Stimulated activated CD4-positive, alpha-beta T cell treated with anti-CD3 and anti-CD28 coated beads, Interleukin-15, amount 100 ng/mL, for 1 hour (primary cell): ENCODE measurements at places on chromosomes 12 and 14.

DNA sequence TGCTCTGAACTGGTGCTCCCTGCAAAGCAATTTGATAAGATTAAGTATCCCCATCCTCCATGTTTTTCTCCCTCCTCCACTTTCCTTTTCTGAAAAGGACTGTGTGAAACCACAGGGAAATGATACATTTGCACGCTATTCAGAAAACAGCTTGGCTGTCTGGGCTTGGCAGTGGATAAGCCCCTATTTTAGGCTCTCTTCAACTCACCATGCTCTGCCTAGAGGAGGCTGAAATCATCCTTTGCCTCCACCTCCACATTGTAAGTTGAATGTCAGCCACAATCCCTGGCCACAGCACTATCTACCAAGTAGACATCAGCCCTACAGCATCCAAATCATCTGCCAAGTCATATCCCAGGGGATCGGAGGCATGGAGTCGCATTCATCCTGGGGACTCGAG is 642.3 kb downstream of the RPS29 start:
- no peak for DNase-seq

DNA sequence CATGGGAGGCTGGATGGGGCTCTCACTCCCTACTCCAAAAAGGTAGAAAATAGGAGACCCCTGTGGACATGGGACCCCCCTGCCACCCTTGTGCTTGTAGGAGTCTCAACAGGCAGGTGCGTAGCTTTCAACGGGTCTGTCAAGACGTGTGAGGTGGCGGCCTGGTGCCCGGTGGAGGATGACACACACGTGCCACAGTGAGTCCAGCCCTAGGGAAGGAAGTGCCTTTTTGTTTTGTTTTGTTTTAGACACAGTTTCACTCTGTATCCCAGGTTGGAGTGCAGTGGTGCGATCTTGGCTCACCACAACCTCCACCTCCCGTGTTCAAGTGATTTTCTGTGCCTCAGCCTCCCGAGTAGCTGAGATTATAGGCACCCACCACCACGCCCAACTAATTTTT is 12.9 kb downstream of the P2RX4 start:
- DNase-seq = no peak

- no peak for DNase-seq
These were observed 76.6 kb upstream of the CCND2 start for GRCh38 chr12:4196805-4197420.

DNA sequence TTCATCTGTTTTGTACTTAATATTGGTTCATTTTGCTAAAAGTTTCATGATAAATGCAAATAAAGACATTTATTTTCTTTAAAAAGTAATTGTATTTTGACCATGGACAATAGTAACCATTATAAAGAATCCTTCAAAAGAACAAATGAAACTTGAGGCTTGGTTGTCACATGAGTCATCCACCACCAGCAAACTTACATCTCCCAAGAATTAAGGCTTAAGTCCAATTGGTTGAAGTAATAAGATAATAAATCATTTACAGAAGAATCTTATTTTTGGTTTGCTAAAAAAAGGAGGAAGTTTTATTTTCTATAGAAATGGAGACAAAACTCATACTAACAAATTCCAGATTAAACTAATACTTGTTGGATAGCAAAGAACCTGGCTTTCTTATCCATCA is 84.8 kb upstream of the KITLG start:
- DNase-seq = no peak

- peak; percentile 64 for DNase-seq
These were observed 71.4 kb upstream of the GPR68 start for GRCh38 chr14:91315844-91316267.

GRCh38 chr12:52975820-52976573 is 27.1 kb downstream of the KRT18 start:
- no peak for DNase-seq

DNA sequence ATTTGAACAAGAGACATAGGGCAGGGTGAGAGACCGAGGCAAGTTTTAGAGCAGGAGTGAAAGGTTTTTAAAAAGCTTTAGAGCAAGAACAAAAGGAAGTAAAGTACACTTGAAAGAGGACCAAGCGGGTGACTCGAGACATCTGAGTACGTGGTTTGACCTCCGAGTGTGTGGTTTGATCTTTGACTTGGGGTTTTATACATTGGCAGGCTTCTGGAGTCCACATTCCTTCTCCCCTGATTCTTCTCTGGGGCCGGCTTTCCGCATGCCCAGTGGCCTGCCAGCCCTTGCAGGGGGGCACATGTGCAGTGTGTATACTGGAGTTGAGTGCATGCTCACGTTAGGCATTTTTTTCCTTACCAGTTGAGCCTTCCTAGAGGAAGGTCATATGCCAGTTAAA is 96.3 kb downstream of the SLC15A4 start:
- no peak for DNase-seq

- no peak for DNase-seq
These were observed 22.2 kb downstream of the ST8SIA1 start for GRCh38 chr12:22312336-22312735.

DNA sequence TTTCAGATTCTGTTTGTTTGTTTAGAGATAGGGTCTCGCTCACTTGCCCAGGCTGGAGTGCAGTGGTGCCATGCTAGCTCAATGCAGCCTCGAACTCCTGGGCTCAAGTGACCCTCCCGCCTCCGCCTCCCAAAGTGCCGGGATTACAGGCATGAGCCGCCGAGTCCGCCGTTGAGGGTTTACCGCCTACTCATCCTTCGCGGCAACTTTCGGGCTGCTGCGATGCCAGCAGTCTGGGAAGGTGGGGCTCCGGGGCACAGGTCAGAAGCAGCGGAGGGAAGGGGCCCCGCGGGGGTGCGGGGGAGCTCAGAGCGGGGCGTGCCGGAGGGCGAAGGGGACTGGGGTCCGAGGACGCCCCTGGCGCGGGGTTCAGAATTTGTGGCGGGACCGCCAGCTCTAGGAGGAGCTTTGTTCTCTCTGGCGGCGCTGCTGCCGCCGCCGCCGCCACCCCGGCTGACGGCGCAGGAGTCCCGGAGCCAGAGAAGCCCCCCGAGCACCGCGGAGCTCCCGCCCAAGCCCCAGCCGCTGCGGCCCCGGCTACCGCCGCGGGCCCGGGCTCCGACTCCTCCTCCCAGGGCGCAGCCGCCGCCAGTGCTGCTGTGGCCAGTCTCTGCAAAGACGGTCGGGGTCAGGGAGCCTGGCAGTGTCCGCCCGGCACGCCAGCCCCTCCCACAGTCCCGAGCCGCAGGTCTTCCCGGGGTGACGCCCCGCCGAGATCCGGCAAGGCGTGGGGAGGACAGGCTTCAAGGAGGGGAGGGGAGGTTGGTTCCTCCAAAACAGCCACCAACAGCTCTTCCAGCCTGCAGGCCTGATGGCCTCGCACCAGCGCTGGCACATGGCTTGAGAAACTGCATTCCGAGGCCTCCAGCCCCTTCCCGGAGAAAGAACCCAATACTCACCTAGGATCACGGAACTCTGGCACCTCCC is 10.9 kb upstream of the KRT77 start:
- no peak for DNase-seq

- no peak for DNase-seq
These were observed 404.2 kb downstream of the GLT1D1 start for GRCh38 chr12:129257524-129257923.

DNA sequence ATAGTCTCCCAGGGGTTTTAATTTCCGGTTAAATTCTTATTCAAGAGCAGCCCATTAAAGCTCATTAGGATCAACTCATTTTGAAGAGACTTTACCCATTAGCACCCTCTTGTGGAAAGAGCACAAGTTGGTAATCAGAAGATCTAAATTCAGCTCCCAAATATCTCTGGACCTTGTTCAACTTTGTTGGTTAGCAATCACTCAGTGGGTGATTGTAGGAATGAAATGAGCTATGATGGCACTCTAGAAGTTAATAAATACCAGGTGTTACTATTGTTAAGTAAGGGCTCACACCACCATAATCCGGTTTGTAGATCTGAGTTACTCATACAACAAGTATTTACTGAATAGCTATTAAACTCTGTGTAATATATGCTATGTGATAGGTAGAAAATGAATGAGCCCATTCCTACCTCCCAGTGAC is 42.9 kb downstream of the TRIP11 start:
- DNase-seq = no peak

- no peak for DNase-seq
These were observed 122.0 kb downstream of the TMEM117 start for GRCh38 chr12:43957732-43958372.

DNA sequence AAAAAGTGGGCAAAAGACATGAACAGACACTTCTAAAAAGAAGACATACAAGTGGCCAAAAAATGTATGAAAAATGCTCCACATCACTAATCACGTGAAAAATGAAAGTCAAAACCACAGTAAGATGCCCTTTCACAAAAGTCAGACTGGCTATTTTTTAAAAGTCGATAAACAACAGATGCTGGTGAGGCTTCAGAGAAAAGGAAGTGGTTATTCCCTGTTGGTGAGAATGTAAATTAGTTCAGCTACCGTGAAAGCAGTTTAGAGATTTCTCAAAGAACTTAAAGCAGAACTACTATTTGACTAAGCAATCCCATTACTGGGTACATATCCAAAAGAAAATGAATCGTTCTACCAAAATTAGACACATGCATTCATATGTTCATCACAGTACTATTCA is 237.0 kb downstream of the KIF21A start:
- DNase-seq = no peak

- DNase-seq = no peak
These were observed 264.0 kb upstream of the GRIP1 start for GRCh38 chr12:66942741-66943465.

- no peak for DNase-seq
These were observed 10.9 kb downstream of the RXYLT1 start for GRCh38 chr12:63790608-63790945.

DNA sequence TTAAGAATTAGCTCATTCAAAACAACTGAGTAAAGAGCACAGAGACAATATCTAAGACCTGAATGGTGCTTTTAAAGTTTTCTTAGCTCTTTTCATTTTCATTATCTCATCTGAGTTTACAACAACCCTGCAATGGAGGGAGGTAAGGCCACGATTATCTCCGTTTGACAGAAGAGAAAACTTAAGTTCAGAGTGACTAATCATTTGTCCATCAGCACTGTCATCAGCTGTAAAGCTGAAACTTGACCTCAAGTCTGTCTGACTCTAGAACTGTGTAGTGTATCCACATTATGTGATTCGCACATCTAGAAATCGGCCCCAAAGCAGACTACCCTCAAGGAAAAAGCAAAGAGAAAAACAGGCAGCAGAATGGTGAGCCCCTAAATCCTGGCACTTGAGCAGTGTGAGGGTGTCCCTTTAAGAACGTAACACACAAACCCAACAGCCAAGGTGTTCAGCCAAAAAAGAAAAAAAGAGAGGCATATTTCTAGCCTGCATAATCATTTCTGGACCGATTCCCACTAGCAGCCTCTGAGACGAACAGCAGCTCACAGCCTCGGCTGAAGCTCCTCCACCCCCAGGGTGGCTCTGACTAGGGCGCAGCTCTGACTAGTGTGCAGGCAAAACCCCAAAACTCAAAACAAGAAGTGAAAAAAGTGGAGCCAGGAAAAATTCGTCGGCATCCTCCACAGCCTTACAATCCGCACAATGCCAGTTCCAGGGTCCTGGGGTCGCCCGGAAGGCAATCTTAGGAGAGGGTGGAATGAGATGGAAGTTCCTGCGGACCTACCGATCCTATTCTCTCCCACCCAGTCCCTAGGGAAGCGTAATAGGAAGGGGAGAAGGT is 1.6 kb downstream of the STXBP6 start:
- DNase-seq = no peak

DNA sequence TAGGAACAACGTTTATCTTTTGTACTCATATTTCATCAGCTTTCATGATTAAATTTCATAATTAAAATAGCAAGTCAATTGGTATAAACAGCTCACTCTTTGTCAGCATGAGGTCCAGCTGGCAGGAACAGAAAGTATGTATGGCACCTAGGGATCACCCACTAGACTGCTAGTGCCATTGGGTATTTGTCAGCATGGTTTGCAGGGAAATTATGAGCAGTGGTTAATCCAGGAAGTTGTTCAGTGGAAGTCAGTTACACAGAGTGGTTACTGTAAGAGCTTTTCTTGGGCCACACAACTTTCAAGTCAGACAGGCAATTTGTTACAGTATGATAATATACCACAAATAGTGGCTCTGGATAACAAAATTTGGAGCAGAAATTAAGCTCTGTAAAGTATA is 340.3 kb upstream of the RGS6 start:
- DNase-seq = no peak

DNA sequence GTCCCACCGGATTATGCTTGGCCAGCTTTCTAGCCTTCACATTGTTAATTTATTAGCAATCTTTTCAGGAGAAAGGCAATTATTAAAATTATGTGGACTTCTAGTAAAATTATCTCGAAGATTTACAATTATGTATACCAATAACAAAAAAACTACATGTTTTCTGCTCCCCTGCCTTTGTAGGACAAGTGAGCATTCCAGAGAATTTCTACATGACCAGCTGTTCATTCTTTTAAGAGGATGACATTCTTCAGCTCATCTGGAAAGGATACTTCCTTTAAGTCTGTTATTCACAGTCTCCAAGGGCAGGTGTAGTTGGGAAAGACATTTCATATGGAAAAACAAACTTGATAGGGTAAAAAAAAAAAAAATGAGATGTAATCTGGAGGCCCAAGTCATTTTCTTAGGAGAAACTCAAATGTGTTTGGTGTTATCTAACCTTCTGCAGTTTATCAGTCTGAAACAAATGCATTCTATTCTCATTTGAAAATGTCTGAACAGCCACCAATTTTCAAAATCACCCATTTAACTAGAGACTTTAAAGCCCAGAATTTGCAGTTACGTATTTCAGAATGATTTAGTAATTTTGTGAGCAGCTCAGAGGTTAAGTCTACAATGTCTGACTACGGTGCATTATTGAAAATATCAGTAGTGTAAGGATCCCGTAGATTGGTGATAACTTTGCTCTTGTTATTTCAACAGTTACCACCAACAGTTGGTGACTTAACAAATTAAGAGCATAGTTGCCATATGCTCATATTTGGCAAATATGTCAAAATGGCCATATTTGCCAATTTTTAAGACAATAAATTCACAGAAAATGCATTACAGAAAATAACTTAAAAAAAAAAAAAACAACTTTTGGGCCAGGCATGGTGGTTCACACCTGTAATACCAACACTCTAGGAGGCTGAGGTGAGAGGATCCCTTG is 1.8 kb upstream of the PHLDA1 start:
- DNase-seq = no peak

GRCh38 chr14:103894723-103895059 is 33.6 kb upstream of the TDRD9 start:
- DNase-seq = no peak

- no peak for DNase-seq
These were observed 43.1 kb upstream of the OTOGL start for GRCh38 chr12:80056232-80056631.
